Amniotic epithelial cell (primary cell): ENCODE measurements at places on chromosomes 3 and 15.
A peak's percentile ranks its signal among the peaks of the same experiment; 100 is the strongest.

DNA sequence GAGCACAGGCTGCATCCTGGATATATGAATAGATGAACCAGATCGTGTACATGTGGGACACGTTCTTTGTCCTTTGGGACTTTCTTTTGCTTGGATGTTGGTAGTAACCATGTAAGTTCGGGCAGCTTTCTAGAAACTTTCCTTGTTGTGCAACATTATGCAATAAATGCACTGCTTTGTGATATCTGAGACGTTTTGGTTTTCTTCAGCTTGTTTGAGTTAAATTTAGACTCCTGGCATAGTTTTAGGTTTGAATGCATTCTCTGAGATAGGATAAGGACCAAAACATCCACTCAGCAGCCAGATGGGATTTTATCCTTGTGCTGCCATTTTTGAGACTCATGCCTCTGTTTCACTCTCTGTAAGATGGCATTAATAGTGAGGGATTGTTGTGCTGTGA, 158.9 kb downstream of the IGF1R start:
- DNase-seq: peak; percentile 93

- DNase-seq: no peak
These were observed 129.4 kb downstream of the PLD1 start for GRCh38 chr3:171680726-171681411.

DNA sequence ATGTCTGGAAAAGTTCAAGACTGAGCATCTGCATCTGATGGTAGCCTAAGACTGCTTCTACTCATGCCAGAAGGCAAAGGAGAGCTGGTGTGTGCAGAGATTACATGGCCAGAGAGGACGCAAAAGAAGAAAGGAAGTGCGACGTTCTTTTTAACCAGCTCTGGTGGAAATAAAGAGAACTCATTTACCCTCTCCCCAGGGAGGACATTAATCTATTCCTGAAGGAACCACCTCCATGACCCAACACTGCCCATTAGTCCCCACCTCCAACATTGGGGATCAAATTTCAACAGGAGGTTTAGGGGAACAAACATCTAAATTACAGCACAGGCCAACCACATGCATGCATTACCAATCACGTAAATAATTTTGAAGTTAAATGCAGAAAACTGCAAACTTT, 1.5 kb upstream of the NCK1 start:
- peak; percentile 16 for DNase-seq

- no peak for DNase-seq
These were observed 82.8 kb downstream of the MEGF11 start for GRCh38 chr15:66170716-66171115.

DNA sequence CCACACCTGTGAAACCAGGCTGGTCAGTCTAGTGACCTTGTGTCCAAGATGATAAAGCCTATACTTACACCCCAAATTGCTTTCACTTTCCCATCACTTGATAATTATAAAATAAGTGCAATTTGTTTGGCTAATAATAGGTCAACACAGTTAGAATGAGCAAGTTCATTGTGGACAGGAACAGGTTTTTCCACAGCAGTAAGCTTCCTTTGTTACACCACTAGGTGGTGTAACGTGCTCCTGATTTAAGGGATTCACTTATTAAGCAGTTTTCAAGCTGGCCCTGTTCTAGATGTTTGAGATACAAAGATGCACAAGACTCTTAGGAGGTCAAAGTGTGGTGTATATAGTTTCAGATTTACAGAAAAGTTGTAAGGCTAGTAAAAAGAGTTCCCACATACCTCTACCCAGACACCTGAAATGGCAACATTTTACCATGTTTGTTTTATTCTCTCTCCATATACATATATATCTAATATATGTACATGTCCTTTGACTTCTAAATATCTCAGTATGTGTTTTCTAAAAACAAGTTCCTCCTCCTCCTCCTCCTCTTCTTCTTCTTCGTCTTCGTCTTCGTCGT, 6.8 kb upstream of the MFSD1 start:
- peak; percentile 72 for DNase-seq

- DNase-seq: no peak
These were observed 514 bp upstream of the FAM174B start for GRCh38 chr15:92656089-92656488.

DNA sequence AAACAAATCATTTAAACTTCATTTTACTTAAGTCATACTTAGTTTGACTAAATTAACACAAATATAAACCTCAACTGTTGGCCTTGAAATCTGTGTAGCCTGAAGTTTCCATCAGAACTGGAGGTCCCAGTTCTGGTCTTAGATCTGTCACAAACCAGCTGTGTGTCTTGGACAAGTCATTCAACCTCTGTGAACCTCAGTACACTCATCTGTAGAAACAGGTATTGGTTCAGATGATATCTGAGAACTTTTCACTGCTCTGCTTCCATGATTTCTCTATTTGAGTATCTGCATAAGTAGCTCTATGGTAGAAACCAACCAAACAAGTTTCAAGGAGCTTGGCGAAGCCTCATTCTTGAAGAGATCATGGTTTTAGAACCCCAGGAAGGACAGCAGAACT, 60.4 kb upstream of the SLC2A2 start:
- DNase-seq: no peak

GRCh38 chr3:150202711-150203110, 205.4 kb upstream of the TSC22D2 start:
- no peak for DNase-seq
